Heart right ventricle (tissue), 16 donors: ENCODE measurements at places on chromosomes 11 and 22.
A peak's percentile ranks its signal among the peaks of the same experiment; 100 is the strongest.

DNA sequence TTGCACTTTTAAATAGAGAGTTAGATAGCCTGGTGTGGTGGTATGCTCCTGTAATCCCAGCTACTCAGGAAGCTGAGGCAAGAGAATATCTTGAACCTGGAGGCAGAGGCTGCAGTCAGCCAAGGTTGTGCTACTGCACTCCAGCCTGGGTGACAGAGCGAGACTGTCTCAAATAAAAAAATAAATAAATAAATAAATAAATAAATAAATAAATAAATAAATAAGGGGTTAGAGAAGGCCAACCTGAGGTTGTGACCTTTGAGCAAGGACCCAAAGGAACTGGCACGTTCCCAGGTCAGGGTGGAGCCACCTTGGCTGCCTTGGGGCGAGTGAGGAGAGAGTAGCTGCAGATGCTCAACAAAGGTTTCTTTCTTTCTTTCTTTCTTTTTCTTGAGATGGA is 65.3 kb upstream of the TENM4 start:
- no peak for DNase-seq

GRCh38 chr22:50576070-50576469 is 2.2 kb downstream of the CPT1B start:
- DNase-seq: no peak

DNA sequence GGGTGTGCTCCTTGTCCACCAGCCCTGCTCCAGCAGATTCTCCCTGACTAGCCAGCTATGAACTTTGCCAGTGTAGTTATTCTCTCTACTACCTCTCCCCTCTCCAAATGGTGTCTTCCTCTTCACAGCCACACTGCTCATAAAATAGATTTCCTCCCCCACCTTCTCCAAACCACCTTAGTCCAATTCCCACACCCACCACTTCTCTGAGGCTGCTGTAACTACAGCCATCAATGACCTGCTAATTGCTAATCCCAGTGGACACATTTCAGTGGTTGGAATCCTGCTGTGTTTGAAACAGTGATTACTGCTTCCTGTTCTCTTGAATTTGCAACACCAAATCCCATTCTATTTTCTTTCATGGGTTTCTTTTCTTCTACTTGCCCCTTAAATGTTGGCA is 23.4 kb downstream of the SYT9 start:
- DNase-seq: no peak

- no peak for DNase-seq
These were observed 59.2 kb downstream of the MED15 start for GRCh38 chr22:20566420-20567260.

DNA sequence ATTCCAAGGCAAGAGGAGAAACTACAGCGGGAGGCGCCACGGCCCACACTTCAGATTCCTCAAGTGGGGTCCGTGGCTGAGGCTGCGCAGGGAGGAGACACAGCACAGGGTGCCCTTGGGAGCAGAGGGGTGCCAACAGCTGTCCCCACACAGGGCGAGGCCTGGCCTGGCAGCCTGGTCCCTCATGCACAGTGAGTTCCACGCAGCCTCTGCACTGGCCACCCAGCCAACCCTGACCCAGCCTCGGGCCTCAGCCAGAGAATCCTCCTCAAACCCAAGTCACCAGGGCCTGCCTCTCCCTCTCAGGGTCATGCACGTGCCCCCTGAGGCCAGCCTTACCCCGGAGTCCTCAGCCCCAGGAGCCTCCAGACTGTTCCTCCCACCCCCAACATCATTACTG is 22.4 kb upstream of the MOB2 start:
- no peak for DNase-seq

- peak; percentile 48 for DNase-seq
These were observed at the start of gene ABCG4 for GRCh38 chr11:119149018-119149785. TSS of gene ABCG4 (plus strand) at chr11:119149052. CDS start at chr11:119149966, 914 bp downstream.

DNA sequence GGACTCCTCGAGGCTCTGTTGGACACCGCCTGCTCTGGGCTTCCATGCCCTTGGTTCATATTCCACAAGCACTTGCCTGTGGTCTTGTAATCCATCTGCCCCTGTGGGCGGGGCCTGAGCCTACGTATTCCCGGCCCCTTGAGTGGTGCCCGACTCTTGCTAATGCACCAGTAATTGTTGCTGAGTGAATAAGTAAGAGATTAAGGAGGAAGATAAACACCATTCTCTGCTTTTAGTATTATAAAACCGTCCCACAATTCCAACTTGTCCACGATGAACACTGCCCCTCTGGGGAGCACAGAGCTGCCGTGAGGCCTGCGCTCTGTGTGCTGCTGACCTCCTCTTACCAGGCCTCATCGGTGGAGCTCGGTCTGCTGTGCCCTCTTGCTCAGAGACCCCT is 50.3 kb downstream of the MICAL2 start:
- DNase-seq: no peak

- DNase-seq: no peak
These were observed 8.3 kb downstream of the KIRREL3 start for GRCh38 chr11:126992065-126992803.

- DNase-seq: no peak
These were observed 21.6 kb downstream of the MGAT3 start for GRCh38 chr22:39478441-39478850.

DNA sequence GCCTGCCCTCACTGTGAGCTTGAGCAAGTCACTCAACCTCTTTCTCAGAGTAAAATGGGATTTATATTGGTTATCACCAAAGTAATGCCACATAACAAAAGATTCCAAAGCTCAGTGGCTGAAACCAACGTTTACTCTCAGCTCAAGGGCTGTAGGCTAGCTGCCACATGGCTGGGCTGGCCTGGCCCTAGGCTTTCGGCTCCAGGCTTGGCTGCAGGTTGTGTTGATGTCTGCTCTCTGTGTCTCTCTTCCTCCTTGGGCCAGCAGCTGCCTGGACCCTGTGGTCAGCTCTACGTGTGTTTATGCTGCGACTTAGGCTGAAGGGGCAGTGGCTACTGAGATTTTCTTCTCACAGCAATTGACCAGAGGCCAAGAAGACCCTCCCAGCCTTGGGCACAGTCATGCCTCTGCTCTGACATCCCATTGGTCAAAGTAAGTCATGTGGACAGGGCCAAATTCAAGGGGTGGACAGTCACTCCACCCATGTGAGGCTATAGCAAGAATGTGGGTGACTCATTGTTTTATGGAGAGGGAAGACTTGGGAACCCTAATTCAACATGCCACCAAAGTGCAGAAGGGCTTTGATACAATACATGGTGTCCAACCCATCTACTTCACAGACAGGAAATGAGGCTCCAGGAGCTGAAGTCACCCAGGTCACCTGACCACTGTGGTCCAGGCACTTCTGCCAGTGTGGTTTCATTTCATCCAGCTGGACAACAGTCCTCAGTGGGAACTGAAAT is 90.6 kb downstream of the TSPAN18 start:
- DNase-seq: no peak

- DNase-seq: no peak
These were observed 223.9 kb downstream of the CNTN5 start for GRCh38 chr11:99244613-99245012.

DNA sequence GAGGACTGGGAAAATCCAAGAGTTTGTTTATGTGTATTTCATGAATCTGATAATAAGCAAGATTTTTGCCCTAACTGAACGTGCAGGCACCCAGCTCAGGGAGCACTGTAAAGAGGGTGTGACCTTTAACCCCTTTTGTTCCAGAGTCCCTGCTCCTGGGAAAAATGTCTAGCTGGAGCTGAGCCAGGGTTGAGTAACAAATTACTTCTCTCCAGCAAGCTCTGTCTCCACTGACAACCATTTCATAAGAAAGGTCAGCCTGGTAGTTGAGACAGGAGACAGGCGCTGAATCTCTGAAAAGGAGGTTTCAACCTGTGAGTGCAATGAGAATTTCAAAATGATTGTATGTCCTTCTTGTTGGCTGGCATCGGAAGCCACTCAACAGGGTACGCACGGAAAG is 156.4 kb upstream of the NARS2 start:
- no peak for DNase-seq

DNA sequence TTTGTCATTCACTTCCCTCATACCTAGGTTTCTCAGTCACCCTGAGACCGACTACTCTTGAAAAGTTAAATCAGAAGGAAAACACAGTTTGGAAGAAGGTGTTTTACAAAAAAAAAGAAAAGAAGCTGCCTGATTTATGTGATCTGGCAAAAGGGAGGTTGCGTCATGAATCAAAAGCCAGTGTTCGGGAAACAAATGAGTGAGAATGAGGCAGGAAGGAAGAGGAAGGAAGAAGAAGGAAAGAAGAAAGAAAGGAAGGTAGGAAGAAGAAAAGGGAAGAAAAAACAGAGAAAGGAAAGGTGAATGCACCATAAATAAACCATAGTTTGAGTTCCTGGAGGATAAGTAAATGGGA is 314.6 kb downstream of the BLID start:
- DNase-seq: no peak

DNA sequence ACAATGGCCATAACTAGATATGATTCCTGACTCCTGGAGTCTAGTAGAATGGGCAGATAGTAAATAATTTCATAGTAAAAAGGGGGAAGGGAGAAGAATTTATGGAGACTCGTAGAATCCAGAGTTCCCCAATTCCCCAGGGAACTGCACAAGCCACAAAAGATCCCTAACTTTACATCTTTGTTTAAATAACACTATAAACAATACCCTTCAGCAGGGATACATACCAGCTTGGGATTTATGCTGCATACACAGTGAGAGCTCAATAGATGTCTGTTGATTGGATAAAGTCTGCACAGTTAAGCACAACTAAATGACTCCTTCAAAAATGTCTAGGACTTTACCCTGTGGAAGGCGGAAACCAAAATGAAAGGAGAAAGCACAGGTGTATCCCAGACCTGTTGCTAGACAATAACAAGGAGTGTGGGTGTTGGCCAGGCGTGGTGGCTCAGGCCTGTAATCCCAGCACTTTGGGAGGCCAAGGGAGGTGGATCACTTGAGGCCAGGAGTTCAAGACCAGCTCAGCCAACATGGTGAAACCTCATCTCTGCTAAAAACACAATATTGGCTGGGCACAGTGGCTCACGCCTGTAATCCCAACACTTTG is 6.8 kb downstream of the SLC35F2 start:
- DNase-seq: no peak
